Hematopoietic multipotent progenitor cell treated with erythropoietin and hydrocortisone succinate and interleukin-3 and kit ligand, for 15 days (in vitro differentiated cells): ENCODE measurements at places on chromosomes 12 and 14.

DNA sequence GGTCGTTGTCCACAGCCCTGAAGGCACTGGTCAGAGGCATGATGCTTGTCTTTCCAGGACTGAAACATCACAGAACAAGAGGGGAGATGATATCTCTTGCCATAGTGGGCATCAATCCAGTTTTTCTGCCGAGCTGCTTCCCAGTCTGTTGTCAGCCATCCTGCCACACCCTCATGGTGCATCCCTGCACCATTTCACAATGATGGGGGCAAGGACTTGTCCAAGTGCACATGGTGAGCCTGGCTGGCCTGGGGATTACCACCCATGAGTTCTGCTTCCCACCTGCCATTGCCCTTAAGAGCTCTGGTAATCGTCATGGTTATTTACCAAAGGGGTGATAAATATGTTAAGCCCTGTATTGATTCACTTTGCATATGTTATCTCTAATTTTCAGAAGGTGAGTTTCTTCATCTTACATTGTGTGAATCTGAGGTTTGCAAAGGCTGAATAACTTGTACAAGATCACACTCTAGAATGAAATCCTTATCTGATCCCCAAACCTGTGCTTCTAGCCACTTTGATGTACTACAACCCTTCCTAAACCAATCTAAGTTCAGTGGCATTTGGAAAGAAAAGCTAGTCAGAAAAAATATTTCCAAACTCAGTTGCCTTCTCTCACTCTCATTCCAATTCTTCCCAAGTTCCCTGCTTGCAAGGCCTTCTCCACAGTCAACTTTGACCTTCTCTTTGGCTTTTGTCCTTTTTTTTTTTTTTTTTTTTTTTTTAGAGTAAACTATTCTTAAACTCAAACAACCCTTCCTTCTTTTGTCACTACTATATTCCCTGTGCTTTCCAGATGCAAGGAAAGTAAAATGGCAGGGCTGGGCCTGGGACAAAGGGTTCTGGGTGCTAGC is 2.3 kb downstream of the AVIL start:
- no peak for DNase-seq

DNA sequence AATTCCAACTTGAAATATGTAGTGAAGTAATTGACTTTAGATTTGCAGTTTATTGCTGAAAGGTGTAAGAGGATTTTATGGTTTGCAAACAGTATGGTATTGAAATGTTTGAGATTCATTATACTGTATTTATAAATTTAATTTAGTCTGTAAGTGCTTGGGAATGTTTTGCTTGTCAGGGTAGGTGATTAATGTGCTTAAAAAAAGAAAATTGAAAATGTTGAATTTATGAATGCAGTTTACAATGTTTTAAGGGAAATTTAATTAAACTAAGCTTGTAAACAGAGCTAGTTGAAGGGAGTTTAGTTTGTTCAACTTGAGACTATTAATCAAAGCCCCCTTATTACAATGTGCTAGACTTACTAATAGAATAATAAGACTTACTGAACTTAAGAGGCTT is 18.0 kb upstream of the CRY1 start:
- no peak for DNase-seq

DNA sequence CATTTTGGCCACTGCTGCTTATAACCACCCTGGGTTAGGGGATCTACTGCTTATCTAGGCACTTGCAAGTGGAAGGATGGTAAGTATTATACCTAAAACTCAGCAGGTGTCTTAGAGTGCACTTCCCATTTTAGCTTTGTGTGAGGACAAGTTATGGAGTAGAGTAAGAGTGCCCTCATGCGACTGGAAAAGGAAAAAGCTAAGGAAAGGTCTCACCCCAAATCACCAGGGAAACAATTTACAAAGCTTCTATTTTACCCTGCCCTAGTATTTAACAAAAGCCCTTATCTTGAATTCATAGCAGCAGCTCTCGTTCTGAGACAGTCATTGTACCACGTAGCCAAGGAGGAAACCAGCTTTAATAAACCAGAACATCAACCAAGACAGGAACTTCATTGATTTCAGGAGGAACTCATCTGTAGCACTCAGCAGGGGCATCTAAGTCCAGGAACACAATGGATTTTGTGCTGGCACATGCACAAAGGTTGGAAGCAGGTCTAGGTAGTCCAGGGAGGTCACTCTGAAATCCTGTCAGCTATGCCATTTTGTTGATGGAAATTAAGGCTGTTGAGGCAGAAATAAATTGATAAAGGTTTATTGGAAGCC is 2.9 kb downstream of the RDH12 start:
- DNase-seq: peak; percentile 76

GRCh38 chr12:12612358-12612757 is 682 bp downstream of the CREBL2 start:
- peak; percentile 27 for DNase-seq

- DNase-seq: no peak
Measured at GRCh38 chr14:24607081-24607480, 2.4 kb downstream of the GZMH start.

GRCh38 chr12:118164798-118165486 is 29.0 kb downstream of the PEBP1 start:
- DNase-seq: no peak

- DNase-seq: no peak
Measured at GRCh38 chr14:70812124-70812818, 3.0 kb upstream of the MAP3K9 start.

GRCh38 chr14:104292084-104292970 is 153.9 kb downstream of the KIF26A start:
- no peak for DNase-seq

DNA sequence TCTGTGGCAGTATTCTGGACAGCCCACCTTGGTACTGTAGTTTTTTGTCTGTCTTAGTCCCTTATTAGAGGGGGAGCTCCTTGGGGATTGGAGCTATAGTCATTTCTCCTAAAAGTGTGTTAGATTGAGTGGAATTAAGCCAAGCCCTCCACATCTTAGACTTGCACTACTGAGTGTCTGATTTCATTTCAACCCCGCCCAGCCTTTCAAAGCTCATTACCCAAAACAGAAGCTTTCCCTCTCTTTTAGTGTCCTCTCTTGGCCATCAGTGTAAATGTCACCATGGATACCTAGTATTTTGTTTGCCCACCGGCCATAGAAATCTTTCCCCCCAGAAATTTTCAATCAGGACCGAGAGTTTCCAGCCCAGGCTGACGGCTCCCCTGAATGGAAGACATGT is 74.5 kb downstream of the LRRC74A start:
- DNase-seq: no peak

DNA sequence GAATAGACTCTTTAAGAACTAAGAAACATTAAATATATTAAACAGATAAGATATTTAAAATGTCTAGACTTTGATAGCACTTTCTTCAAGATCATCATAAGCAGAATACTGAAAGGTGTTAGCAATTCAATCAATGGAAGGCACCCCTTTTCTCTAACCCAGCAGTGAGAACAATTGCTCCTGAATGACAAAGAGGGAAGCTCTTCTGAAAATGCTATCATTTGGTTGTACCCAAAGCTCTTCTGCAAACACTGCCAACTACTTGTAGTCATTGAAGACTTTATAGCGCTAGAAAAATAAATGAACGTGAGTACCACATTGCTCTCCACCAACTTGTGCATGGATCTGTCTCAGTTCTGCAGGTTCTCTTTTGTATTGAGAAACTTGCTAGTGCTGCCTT is 62.2 kb upstream of the LMO3 start:
- no peak for DNase-seq

- no peak for DNase-seq
Measured at GRCh38 chr12:17642340-17642650, 447.7 kb downstream of the RERGL start.

DNA sequence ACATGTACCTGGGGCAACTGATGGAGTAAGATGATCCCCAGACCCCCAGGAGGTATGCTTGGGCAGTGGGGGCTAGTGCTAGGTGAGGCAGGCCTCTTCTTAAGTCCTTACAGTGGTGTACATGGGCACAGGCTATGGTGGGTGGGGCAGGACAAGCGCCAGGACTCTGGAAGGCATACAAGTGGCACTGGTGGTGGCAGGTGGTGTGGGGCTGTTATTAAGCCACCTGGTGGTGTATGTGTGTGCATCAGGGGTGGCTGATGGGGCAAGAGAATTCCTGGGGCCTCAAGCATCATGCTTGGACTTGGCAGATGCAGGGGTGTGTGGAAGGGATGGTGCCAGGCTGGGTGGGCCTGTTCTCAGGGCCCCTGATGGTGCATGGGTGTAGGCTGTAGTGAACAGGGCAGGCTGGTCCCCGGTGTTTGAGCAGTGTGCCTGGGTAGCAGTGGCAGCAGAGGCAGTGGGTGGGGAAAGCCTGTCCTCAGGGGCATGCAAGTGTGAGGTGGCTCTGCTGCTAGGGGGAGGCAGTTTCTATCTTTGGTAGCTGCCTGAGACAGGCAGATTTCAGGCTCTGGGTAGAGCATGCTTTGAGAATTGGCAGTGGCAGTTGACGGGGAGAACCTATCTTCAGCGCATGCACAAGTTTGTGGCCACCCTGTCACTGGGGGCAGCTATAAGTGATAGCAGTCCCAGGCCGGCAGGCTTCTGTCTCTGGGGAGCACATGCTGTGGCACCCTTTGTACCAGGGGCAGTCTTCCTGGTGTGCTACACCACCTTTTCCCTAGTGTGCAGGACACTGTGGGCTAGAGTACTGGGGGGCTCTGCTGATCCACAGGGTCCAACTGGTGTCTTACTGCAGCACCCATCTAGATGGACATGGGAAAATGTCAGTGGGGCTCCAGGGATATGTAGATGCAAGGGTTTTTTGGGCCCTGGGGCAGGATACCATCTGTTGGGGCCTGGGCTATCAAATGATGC is 52.6 kb upstream of the ABCD2 start:
- no peak for DNase-seq

DNA sequence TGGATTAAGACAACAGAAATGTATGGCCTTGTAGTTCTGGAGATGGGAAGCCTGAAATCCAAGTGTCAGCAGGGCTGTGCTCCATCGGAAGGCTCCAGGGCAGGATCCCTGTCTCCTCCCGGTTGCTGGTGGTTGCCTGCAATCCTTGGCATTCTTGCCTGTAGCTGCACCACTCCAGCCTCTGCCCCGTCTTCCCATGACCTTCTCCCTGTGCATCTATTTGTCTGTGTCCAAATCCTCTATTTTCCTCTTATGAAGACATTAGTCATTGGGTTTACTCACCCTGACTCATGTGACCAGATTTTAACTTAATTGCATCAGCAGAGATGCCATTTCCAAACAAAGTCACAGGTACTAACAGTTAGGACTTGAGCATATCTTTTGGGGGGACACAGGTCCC is 15.1 kb downstream of the TUNAR start:
- DNase-seq: no peak

DNA sequence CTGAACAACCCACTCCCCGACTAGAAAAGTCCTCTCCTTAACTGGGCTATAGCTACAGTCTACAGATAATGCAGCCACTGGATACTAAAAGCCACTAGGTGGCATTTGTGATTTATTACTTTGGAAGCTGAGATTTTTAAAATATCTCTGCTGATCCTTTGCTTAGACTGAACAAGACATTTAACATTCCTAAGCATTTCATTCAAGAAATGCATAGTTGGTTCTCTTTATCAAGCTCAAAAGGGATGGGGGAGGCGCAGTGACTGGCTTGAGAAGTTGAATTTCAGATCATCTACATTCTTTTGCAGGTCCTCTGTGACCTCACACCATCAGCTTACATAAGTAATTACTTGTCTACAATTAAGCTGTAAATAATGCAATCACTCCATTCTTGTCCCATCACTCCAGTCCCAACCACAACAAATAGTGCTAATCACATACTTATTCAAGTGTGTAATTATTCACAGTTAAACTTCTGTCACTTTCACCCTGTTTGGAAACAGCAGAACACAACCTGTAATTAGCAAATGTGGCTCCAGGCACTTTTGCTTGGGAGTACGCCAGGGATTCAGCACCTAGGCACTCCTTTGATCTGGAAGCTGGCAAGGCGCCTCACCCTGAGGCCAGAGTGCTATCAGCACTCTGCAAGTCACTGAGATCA is 203.6 kb downstream of the NOVA1 start:
- no peak for DNase-seq

DNA sequence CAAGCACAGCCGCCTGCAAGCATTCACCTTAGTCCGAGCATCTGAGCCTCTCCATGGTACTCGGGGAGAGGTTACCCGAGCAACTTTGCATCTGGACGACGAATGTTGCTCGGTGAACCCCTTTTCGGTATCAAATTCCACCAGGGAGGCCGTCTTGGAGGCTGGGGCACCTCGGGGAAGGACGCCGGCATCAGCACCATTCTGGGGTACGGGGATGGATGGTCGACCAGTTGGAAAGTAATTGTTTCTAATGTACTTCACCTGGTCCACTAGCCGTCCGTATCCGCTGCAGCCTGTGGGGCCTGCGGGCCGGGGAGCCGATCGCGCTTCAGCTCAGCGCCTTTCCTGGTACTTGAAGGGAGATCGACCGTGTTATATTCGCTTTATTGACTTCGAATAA is 161.7 kb upstream of the RTL1 start:
- no peak for DNase-seq

GRCh38 chr12:128807161-128807724 is 16.5 kb downstream of the SLC15A4 start:
- DNase-seq: no peak

GRCh38 chr14:24132061-24132685 is 1.7 kb downstream of the FITM1 start:
- DNase-seq: no peak

GRCh38 chr12:113519464-113520307 is 48.0 kb upstream of the LHX5 start:
- no peak for DNase-seq

DNA sequence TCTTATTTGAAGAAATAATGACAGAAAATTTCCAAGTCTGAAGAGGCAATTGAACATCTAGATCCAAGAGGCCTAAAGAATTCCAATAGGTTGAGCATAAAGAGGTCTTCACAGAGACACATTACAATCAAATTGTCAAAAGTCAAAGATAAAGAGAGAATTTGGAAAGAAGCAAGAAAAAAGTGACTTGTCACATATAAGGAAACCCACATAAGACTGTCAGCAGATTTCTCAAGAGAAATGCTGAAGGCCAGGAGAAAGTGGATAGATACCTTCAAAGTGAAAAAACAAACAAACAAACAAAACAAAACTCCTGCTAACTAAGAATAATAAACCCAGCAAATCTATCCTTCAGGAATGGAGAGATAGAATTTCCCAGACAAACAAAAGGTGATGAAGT is 118.1 kb upstream of the LGR5 start:
- DNase-seq: no peak

DNA sequence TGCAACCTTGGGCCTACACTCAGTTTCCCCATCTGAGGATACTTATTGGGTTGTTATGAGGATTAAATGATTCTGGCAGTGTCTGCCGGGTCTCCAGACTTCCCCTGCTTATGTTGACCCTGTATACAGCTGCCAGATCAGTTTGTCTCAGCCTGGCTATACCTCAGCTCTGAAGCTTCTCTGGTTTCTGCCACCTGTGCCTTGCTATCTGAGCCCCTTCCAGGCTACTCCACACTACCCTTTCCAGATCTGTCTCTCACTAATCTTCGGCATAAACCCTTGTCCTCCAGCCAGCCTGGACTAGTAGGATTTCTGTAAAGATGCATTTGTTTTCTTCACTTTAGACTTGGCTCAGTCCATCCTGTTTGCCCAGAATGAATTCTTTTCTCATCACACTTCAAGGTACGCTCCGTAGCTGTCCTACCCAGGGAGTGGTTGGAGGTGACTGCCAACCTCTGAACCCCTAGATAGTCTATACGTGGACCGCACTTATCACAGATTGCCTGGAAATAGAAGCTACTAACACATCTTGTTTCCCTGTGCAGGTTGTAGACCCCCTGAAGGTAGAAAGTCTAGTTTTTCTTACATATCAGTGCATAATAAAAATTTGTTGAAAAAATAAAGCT is 422.4 kb downstream of the RAD51B start:
- no peak for DNase-seq
